ENCODE measurements at places on chromosomes 3 and 15.

GRCh38 chr3:43688245-43688650 is 2.5 kb upstream of the ABHD5 start:
- DNase-seq: no peak

DNA sequence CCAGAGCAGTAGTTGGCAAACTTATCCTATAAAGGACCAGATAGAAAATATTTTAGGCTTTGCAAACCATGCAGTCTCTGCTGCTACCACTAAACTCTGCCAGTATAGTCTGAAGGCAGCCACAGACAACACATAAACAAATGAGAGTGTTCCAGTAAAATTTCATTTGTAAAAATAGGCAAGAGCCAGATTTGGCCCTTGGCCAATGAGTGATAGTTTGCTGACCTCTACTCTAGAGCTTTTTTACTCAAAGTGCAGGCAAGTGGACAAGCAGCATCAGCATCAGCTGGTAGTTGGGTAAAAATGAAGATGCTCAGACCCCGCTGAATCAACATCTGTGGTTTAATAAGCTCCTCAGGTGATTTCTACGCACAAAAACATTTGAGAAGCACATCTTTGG is 269.8 kb downstream of the NTRK3 start:
- DNase-seq: no peak

GRCh38 chr3:154131830-154132229 is 10.6 kb downstream of the ARHGEF26 start:
- DNase-seq: no peak

- DNase-seq: no peak
Measured at GRCh38 chr15:85477730-85478129, 97.3 kb downstream of the AKAP13 start.

GRCh38 chr15:69713726-69714559 is 261.3 kb downstream of the RPLP1 start:
- no peak for DNase-seq

Measured in NT2/D1 (cell line).